NCI-H1092 (cell line): ENCODE measurements at places on chromosomes 11 and 22.

DNA sequence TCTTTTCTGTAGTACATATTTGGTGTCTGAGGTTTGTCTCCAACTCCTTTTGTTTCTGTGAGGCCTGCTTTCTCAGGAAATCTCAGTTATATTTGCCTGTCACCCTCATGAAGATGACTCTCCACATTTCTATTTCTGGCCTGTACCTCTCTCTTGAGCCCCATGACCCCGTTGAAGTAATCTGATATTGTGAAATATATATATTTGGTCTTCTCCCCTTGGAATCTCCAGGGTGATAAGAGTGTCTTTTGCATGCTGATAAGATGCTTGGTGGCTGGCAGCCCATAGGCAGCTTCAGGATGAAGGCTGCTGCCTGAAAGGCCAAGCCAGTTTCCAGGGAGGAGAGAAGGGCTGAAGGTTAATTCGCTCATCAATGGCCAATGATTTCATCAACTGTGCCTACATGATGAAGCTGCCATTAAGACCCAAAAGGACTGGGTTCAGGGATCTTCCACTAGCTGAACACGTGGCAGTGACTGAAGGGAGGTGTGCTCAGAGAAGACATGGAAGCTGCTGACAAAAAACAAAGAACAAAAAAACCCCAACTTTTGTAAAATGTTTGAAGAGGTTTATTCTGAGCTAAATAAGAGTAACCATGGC is 67.4 kb downstream of the MICAL2 start:
- no peak for DNase-seq

DNA sequence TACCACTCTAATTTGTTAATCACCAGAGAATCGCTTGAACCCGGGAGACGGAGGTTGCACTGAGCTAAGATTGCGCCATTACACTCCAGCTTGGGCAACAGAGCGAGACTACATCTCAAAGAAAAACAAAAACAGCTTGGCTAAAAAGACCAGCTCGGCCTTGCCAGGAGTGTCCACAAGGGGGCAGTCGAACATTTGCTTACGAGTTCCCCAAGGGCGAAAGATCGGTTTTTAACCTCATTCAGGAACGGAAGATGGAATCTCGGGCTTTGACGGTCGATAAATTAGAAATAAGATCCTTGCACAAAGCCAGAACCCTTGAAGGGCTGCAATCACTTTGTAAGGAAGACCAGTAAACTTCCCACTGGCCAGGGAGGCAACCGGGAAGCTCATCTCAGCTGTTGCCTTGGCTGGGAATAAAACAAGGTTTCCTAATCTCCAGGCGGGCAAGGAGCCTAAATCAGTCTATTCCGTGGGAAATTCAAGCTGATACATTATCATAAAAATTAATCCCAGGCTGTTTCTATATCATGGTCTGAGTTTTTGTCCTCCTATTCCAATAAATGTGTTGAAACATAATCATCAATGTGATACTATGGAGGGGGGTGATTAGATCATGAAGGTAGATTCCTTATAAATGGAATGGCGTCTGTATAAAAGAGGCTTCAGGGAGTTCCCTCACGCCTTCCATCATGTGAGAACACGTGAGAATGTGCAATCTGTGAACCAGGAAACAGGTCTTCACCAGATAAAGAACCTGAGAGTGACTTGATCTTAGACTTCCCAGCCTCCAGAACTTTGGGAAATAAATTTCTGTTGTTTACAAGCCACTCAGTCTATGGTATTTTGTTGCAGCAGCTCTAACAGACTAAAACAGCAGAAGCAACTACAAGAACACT is 14.9 kb upstream of the SLC29A2 start:
- peak; percentile 76 for DNase-seq

GRCh38 chr11:123173856-123174186 is 21.2 kb downstream of the CLMP start:
- no peak for DNase-seq

GRCh38 chr11:34451053-34451452 is 12.3 kb downstream of the CAT start:
- no peak for DNase-seq
